ENCODE measurements at places on chromosomes 3 and 15. TPM values are rescaled to one million over a fixed set of nuclear protein-coding genes. Genes with fewer than 3 reads are reported as not detected.

The CHCHD6 gene
- 7.3 TPM for total RNA-seq

DNA sequence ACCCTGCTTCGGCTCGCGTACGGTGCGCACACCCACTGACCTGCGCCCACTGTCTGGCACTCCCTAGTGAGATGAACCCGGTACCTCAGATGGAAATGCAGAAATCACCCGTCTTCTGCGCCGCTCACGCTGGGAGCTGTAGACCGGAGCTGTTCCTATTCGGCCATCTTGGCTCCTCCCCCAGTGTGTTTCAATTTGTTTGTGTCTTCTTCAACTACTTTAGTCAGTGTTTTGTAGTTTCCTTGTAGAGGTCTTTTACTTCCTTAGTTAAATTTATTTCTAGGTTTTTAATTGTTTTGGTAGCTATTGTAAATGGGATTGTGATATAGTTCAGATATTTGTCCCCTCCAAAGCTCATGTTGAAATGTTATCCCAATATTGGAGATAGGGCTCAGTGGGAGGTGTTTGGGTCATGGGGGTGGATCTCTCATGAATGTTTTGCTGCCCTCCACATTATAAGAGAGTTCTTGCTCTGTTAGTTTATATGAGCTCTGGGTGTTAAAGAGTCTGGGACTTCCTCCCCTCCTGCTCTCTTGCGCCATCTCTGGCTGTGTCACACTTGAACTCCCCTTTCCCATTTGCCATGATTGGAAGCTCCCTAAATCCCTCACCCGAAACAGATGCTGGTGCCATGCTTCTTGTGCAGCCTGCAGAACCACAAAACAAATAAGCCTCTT is 304.4 kb downstream of the DOCK3 start:
- no peaks in the 10 kb centered on the region for H3K27me3 ChIP-seq
- H3K4me1 ChIP-seq, result no peaks in the 10 kb centered on the region
- no peak overlapping the region for H3K27ac ChIP-seq
- H3K4me3 ChIP-seq, result no peak overlapping the region

DNA sequence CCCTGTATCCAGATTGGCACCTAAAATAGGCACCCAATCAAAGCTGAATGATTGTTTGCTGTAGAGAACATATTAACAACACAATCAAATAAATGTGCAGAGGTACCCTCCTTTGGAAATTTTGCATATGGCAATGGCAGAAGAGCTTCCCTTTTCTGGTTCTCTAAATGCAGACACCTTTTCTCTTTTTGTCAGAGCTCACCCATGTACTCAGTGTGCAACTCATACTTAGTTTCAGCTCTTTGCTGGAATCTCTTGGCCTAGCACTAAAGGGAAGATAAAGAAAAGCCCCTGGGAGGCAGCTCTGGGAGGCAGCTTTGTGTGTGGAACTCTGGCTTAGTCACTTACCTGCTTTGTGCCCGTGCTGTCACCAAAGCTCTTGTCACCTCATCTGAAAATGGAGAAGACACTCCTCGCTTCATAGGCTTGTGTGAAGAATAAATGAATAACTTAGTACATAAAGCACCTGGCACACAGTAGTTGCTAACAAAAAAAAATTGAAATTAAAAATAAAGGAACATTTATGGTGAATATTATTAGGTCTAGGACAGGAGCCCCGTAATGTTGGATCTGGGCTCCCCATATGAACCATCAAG is 28.8 kb downstream of the ST6GAL1 start:
- no peak overlapping the region for H3K27ac ChIP-seq
- DNase-seq, result no peak
- peaks cover 7% of the 10 kb centered on the region for H3K36me3 ChIP-seq
- H3K4me1 ChIP-seq, result peaks cover 57% of the 10 kb centered on the region
- H3K4me3 ChIP-seq, result no peak overlapping the region

DNA sequence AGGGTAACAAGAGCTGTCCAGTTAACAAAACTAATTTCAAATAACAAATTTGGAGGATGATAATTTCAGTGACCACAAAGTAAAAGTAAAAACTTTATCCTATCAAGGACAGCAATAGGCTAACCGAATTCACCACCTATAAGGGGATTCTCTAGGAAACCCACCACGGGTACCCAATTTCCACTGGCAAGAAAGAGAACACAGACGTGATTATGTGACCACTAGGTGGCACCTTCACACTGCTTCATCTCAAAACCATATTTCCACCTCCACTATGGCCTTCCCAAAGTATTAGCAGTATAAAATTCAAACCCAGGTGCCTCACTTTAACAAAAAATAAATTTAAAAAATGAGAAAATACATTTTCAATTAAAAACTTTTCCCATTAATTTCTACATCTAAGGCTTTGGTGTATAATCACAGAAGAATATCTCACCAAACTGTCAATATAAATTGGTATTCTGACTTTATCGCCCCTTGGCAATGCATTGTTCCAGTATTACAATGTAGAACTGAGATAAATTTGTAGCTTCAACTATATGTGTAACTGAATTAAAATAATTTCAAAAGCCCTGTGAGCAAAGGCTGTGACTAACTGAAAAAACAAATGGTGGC is 96.5 kb downstream of the FSIP1 start:
- peak; percentile 36 for DNase-seq
- no peaks in the 10 kb centered on the region for H3K27me3 ChIP-seq
- no peaks in the 10 kb centered on the region for H3K36me3 ChIP-seq
- H3K4me3 ChIP-seq, result no peak overlapping the region
- H3K4me1 ChIP-seq, result no peaks in the 10 kb centered on the region
- no peak overlapping the region for H3K27ac ChIP-seq

The GRIP2 gene
- not detected for total RNA-seq

The ATP2B2 gene
- total RNA-seq, result not detected

- H3K27me3 ChIP-seq, result no peaks in the 10 kb centered on the region
- H3K4me1 ChIP-seq, result peaks cover 39% of the 10 kb centered on the region
- H3K36me3 ChIP-seq, result no peaks in the 10 kb centered on the region
- H3K4me3 ChIP-seq, result no peak overlapping the region
- H3K27ac ChIP-seq, result no peak overlapping the region
Measured at GRCh38 chr3:48896936-48897335, 1.7 kb downstream of the SLC25A20 start.

DNA sequence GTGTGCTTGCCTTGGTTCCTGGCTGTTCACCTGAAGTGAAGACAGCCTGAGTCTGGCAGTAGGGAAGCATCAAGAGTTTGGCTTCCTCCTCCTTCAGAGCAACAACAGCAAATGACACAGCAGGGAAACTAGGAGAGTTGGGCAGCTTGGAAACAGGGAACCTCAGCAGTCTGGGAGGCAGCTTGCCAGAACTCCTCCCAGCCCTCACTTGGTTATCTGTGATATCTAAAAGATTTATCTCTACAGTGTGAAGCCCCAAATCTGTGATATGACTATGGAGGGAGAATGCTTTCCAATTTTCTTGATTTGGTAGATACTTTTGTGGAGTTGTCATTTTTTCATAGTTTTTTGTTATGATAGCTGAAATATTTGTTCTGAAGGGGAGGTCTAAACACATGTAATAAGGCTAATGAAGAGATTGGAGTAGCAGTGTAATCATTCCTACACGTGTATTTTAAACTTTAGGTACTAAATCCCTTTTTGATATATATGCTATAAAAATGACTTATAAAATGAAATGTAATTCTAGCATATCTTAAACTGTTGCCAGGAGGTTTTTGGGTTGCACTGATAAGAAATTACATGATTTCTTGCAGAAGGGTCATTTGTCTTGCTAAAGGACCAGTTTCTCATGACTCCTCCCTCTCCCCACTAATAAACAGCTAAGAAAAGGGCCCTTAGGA is 20.8 kb downstream of the UBE2E1 start:
- no peak overlapping the region for H3K4me3 ChIP-seq
- no peaks in the 10 kb centered on the region for H3K36me3 ChIP-seq
- H3K27me3 ChIP-seq, result no peaks in the 10 kb centered on the region
- peaks cover 45% of the 10 kb centered on the region for H3K4me1 ChIP-seq

- no peak overlapping the region for H3K4me3 ChIP-seq
- H3K36me3 ChIP-seq, result no peaks in the 10 kb centered on the region
- DNase-seq, result no peak
- no peaks in the 10 kb centered on the region for H3K4me1 ChIP-seq
Measured at GRCh38 chr3:181793006-181793405, 81.3 kb downstream of the SOX2 start.

GRCh38 chr3:45479621-45480035 is 91.3 kb downstream of the LARS2 start:
- no peak overlapping the region for H3K27ac ChIP-seq
- no peaks in the 10 kb centered on the region for H3K4me1 ChIP-seq
- no peak for DNase-seq
- no peaks in the 10 kb centered on the region for H3K27me3 ChIP-seq
- H3K36me3 ChIP-seq, result peaks cover 17% of the 10 kb centered on the region
- H3K4me3 ChIP-seq, result no peak overlapping the region

DNA sequence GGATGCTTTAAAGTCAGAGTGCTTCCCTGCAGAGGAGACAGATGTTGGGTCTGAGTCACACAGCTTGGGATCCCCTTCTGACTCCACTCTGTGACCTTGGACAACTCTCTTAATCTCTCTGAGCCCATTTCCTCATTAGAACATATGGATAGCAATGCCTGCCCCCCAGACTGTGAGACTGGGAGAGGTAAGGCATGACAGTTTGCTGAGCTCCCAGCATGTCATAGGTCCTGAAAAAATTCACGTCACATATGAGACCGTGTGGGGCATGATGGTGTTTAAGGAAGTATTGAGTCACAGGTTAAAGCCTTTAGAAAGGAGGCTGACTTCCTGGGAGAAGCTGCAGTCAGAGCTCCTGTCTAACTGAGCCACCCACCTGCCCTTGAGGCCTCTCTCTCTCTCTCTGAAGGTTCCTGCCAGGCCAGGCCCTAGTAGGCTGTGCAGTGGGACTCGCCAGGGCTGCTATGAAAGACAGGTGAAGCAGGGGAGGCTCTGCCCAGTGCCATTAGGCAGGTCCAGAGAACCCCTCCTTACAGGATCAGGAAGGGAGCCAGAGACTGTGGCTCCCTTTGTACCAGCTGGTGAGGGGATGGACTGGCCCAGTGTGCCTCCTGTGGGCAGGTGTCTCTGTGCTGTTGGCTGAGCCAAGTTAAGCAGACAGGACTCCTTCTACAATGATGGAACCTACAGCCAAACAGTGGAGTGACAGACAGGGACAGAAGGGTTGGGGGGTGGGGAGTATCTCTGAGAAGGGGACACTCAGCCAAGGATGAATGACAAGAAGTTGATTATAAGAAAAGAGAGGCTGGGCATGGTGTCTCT is 19.5 kb upstream of the DOCK3 start:
- H3K36me3 ChIP-seq, result no peaks in the 10 kb centered on the region
- DNase-seq, result no peak
- H3K27ac ChIP-seq, result no peak overlapping the region
- H3K4me1 ChIP-seq, result no peaks in the 10 kb centered on the region
- H3K4me3 ChIP-seq, result no peak overlapping the region
- no peaks in the 10 kb centered on the region for H3K27me3 ChIP-seq

The MB21D2 gene
- total RNA-seq, result 3.4 TPM

GRCh38 chr3:188830893-188831292 is 340.9 kb upstream of the TPRG1 start:
- H3K36me3 ChIP-seq, result no peaks in the 10 kb centered on the region
- H3K27me3 ChIP-seq, result no peaks in the 10 kb centered on the region
- no peak for DNase-seq
- peaks cover 17% of the 10 kb centered on the region for H3K4me1 ChIP-seq
- no peak overlapping the region for H3K27ac ChIP-seq

DNA sequence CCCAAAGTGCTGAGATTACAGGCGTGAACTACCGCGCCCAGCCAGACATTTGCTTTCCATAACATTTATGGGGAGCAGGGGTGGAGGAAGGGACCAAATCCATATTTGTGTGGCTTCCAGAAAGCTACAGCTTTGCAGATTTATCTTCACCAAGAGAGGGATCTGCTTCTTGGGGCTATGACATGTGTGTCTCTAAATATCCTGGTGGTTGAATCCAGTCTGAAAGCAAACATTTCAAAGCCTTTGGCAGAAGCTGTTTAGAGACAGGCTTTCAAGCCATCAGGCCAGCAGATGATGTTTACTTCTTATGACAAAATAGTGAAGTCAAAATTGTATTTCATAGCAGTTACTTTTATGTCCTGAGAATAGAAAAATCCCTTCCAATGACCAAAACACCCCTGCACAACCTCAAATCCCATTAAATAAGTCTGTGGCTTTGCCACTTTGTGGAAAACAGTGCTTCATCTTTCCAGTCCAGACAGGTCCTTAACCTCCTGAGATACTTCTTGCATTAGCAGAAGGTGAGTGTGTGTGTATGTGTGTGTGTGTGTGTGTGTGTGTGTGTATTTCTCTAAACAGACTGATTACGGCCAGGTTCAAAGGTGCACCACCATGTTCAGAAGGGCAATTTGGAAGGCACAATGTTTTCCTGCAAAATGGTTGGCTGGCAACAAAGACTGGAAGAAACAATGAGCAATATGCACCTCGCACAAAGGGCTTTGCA is 191.4 kb upstream of the LRIG1 start:
- no peak for DNase-seq
- H3K27ac ChIP-seq, result no peak overlapping the region
- H3K27me3 ChIP-seq, result no peaks in the 10 kb centered on the region
- no peak overlapping the region for H3K4me3 ChIP-seq
- no peaks in the 10 kb centered on the region for H3K36me3 ChIP-seq
- H3K4me1 ChIP-seq, result no peaks in the 10 kb centered on the region

Data from CD4-positive, alpha-beta memory T cell (primary cell).